ENCODE measurements at places on chromosomes 3 and 15.
A peak's percentile ranks its signal among the peaks of the same experiment; 100 is the strongest.

GRCh38 chr3:134485075-134485717 is 589 bp downstream of the ANAPC13 start:
- DNase-seq = peak; percentile 55

GRCh38 chr3:81378552-81379293 is 382.7 kb downstream of the GBE1 start:
- DNase-seq = no peak

- no peak for DNase-seq
Measured at GRCh38 chr3:34106879-34107278, 308.4 kb downstream of the PDCD6IP start.

DNA sequence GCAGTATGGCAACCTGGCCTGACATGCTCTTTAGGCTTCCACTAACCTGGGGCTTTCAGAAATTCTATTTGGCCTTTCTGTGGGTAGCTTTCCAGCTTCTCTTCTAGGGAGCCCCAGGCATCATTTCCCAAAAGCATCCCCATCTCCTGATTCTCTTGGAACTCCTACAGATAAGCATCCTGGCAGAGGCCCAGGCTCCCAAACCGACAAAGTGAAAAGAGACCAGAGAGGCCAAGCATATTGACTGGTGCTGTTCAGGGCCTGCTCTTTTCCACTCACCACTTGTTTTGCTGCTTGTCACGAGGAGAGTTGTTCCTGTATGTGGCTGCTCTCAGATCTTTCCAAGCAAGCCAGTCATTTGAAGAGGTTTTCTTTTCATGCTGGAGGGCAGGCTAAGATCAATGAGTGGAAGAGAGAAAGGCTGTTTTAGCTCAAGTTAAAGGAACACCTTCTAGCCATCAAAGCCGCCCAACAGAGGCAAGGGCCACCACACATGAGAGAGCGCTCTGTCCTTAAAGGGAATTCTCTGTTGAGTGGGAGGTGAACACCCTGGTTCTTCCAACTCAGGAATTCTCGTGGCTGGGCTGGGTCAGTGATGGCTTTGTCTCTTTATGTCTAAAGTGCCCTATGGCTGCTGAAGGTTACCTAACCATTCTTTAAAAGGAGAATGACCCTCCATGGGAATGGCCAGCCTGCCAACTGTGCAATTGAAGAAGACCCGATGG is 31.1 kb upstream of the NR2E3 start:
- no peak for DNase-seq

DNA sequence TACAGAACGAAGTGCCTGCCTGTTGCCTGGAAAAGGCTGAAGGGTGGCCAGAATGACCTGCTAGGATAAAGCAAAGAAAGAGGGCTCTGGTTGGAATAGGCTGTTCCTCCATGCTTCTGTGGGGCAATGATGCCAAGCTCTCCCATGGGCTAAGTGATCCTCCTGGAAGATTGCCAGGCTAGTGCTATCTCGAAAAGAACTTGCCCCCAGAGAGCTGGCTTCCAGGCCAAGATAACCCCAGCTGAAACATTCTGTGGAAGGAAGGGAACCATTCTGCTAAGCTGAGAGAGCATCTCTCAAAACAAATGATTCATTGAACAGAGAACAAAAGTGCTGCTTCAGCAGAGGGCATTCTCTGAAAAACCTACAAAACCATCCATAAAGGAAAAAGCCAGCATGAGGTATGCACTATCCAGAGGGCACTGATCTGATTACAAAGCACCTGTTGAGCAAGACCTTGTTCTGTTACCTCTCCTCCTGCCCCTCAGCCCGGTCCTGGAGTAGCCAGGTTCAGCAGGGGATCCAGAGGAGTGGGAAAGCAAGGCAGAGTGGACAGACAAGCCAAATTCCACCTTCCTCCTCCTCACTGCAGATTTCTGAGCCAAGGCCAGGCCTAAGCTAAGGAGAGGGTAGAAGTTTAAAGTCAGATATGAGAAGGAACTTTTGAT is 31.9 kb upstream of the SPRED1 start:
- DNase-seq = no peak

DNA sequence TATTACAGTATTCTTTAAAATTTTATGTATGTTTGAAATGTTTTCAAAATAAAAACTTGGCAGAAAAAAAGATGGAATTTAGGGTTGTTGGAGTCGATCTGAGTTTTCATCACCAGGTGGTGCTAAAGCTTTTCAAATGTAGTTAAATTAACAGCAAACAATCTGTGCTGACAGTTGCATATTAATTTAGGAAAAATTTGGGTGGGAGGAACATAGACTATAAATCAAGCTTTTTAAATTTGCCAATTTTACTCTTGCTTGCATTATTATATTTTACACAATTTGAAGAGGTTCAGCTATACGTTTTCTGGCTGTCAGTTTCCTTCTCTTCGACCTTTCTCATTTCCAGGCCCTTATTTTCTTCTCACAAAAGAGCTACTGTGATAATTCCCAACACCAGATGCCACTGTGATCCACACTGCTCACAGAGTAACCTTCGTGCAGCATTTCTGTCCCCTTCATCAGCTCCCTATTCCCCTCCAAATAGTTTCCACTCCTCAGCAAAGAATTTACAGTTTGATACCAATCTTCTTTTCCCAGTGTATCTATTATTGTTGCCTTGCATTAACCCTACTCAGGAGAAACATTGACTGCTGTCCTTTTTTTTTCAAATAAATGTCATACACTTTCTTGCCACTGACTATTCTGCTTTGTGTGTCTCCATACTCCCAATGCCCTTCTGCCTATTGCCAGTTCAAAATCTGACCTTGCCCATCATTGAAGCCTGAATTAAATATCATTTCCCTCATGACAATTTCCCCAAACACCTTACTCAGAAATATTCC is 53.4 kb upstream of the EIF5A2 start:
- DNase-seq = no peak

- DNase-seq = no peak
Measured at GRCh38 chr15:25582886-25583285, 144.1 kb upstream of the UBE3A start.

GRCh38 chr3:170002879-170003278 is 34.9 kb upstream of the GPR160 start:
- no peak for DNase-seq

- no peak for DNase-seq
Measured at GRCh38 chr15:81091889-81092558, 42.0 kb upstream of the CFAP161 start.

Measured in DMS79 (cell line).